ENCODE measurements at places on chromosomes 12 and 14.
A peak's percentile ranks its signal among the peaks of the same experiment; 100 is the strongest.

- DNase-seq = no peak
These were observed 9.0 kb upstream of the NOVA1 start for GRCh38 chr14:26606729-26607312.

DNA sequence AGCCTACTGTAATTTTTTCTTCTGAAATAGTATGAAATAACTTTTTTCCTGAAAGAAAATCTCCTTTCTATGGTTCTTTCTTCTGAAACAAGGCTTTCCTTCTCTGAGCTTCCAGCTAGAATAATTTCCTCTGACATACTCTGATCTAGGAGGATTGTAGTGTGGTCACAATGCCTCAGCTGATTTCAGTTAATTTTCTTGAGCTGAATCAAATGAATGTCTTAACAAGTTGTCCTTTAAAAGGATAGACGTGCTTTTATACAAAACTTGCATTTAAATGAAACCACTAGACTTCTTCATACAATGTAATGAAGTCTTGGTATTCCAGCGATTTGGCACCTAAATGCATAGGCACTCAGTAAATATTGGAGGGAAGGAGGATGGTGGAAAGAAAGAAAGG, 94.4 kb downstream of the BICD1 start:
- DNase-seq = no peak

GRCh38 chr12:1147821-1148220, 156.8 kb downstream of the ERC1 start:
- no peak for DNase-seq

- DNase-seq = no peak
These were observed 95.8 kb downstream of the TMTC3 start for GRCh38 chr12:88237954-88238353.

- DNase-seq = no peak
These were observed 13.6 kb downstream of the SNX6 start for GRCh38 chr14:34616360-34616759.

DNA sequence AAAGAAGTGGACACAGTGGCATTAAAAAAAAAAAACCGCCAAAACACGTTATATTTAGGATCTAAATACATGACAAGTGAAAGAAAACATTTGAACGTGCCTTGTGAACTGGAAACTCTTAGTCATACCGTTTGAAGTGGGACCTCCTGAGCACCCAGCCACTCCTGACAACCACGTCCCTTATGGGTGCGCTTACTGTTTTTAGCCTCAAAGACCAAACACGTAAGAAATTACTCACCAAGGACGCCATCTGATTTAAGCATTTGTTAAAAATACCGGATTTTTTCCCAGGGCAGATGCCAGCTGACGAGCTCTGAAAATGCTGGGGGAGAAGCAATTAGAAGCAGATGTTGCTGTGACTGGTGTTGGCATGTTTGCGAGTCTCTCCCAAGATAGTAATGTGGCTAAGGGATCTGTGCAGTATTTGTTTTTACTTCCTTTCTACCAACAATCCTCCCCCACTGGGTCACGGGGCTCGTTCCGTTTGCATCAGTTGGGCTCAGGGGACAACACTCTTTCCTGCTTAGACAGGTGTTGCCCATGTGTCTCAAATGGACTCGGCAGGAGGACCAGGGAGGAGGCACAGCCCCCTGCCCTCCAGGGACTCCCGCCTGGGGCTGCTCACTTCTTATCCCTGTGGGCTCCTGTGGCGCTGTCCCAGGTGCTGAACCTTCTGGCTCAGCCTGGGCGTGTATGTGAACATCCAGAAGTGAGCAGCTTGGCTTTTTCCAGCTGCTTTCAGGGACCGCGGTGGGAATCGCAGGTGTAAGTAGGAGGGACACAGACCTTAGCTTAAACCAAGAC, 101.0 kb downstream of the BEGAIN start:
- DNase-seq = peak; percentile 27

- no peak for DNase-seq
These were observed 142.5 kb upstream of the ARID2 start for GRCh38 chr12:45587012-45587411.

DNA sequence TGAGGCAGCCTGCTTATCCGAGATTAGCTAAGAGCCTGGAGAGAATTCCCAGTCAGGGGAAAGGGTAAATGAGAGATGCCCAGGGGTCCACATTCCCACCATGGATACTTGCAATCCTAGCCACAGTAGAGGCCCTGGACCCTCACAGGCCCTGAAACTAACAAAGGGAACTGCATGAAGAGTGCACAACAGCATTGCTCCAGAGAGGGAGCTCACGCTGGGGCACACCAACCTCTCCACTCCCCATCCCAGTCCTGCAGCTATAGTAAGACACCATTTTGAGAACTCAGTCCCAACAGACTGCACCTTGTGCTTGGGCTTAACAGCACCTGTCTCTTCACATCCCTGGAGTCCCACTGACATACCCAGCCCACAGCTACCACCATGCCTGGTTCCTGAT, 30.5 kb downstream of the CEP83 start:
- no peak for DNase-seq

DNA sequence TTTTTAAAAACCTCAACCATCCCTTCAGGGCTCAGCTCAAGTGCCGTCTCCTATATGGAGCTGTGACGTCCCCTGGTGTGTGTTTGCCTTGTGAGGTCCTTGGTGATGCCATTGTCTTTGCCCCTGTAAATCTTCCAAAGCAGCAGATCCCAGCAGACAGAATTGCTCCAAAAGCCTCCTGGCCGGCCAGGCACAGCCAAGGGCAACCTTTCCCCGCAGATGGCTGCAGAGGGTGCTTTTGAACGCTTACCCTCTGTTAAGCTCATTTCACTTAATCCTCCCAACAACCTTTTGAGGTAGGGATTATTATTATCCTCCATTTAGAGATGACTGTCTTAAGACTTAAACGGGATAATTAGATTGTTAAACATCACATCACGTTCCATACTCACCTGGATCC, 51.4 kb downstream of the RFX4 start:
- no peak for DNase-seq

DNA sequence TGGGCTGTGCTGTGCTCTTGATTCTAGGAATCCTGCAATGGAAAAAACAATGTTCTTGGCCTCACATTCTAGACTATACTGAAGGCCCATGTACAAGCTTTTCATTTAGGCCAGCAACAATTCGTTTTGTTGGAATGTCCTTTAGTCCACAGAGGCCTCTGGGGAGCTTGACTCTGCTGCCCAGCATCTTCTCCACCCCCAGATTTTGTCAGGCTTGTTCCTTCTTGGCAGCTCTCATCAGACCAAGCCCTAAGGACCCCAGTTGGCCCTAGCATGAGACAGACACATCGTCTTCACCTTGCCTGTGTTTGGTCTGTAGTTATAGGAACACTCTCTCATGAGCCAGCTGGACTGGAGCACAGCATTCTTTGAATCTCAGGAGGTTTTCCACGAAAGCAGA, 300.1 kb downstream of the VRK1 start:
- no peak for DNase-seq

DNA sequence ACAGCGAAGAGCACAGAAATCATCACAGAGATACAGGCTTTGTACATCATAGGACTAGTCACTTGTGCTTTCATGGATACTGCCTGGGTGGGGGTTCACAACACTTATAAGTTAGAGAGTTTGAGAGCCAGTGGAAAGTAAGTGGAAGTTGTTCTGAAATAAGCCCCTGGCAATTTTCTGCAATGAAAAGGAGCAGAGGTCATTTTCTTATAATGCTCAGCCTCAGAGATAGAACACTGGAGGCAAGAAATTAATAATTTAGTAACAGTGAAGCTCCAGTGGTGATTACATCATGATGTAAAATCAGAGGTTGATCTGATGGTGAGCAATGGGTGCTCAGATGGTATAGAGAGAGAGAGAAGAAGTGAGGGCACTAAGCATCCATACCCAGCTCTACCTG, 5.8 kb downstream of the KRT6A start:
- no peak for DNase-seq

DNA sequence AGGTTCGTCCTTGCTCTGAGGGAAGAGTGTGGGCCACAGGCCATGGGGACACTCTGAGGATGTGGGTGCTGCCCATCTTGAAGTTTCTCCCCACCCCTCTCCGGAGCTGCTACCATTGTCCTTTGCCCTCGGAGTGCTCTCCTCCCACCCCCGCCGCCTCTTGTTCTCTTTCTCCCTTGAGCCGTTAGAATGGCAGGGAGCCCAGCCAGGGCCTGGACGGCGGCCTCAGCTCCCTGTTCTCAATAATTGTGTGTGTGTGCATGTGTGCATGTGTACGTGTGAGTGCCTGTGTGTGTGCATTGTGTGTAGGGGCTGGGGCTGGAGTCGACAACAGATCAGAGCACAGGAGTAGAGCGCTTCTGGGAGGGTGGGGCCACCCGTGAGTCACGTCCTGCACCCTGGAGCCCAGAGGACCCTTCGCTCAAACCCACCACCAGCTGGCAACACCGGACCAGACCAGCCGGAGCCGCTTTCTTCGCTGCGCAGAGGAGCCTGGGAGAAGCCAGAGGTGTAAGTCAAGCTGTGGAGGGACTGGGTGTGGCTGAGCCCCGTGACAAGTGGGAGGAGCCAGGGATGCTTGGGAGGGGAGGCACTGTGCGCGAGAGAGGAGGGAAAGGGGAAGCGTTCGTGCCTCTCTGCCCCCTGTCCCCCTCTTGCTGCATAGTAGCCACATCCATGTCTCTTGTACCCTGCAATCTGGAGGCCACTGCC, 25.9 kb upstream of the KCNA5 start:
- DNase-seq = no peak

- no peak for DNase-seq
These were observed 157.4 kb downstream of the KIF26A start for GRCh38 chr14:104295681-104296387.

- DNase-seq = no peak
These were observed 95.9 kb upstream of the DDHD1 start for GRCh38 chr14:53249059-53249458.

GRCh38 chr14:54338696-54339317, 58.0 kb upstream of the CDKN3 start:
- DNase-seq = no peak

- DNase-seq = peak; percentile 32
These were observed at the start of gene POU6F1 for GRCh38 chr12:51217968-51218606. POU6F1 (minus strand) TSS chr12:51218062; CDS start chr12:51206836, 11,226 bp downstream.

DNA sequence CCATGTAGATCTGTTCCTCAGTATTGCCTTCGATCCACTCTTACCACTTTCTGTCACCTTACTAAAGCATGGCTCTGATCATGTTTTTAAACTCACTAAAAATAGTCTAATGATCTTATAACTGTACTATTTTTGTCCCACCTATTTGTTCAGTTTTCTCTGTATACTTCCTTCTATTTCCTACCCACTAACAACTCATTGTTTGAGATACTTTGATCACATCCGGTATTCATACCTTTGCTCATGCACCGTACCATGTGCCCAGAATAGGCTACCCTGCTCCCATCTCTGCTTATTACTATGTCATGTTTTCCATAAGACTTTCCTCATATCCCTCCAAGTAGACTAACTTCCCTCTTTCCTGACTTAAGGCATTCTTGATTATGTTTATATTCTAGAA, 128.6 kb downstream of the MED13L start:
- DNase-seq = no peak

DNA sequence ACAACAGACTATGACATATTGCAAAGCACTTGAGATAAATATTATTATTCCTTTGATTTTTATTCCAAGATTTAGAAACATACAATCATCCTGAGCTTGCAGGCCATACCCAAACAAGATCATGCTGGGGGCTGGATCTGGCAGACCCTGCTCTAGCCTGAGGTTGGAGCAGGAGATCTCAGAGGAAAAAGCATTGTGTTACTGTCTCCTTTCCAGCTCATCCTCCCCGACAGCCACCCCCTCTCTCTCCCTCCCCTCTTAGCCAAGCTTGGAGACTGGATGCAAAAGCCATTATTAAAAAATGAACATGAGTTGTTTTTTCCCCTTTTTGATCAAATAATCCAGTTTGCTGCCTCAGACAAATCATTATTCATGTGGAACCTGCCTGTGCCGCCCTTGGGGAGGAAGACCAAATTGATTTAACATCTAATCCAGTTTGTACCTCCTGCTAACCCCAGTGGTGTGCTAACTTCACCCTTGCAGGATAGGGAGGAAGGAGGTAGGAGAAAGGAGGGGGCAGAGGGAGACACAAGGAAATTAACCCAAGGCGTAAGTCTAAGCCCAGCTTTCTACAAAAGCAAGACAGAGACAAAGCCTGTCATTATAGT, 565.8 kb upstream of the TBX3 start:
- no peak for DNase-seq

GRCh38 chr12:112328456-112329124, 53.6 kb downstream of the HECTD4 start:
- DNase-seq = no peak

DNA sequence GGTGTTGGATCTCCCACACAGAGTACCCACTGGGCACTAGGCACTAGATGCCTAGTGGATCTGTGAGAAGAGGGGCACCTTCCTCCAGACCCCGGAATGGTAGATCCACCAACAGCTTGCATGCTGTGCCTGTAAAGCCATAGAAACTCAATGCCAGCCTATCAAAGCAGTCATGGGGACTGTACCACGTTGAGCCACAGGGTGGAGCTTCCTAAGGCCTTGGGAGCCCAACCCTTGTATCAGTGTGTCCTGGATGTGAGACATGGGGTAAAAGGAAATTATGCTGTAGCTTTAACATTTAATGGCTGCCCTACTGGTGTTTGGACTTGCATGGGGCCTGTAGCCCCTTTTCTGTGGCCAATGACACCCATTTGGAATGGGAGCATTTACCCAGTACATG, 1024.9 kb downstream of the TMEM121 start:
- no peak for DNase-seq

- DNase-seq = no peak
These were observed 3.2 kb downstream of the DACT1 start for GRCh38 chr14:58640959-58641358.

DNA sequence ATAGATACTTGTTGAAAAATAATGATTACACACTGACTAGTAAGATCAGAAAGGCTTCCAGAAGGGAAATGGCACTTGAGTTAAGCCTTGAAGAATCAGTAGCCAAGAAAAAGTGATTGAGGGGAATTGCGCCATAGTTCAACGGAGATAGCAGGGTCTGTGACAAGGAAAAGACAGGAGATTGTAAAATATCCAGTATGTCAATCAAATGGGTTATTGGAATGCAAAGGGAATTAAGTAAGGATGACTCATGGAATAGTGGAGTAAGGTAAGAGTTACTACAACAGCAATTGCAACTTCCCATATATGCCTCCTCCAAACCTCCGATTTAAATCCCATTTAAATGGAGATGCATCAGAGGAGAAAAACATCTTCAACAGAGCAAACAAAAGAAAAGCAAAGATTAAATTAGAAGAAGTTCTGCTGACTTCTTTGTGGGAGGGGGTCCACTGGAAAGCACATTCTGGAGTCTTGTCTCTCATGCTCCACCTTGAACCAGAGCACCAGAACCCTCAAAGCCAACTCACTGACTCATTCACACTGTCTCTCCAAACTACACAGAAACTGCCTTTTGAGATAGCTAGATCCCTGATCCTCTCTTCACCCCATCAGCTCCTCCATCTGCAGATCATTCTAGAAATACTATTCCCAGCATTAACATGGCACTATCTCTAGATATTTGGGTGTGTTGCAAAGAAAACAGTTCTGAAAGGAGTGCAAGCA, 138.2 kb downstream of the NUAK1 start:
- no peak for DNase-seq

DNA sequence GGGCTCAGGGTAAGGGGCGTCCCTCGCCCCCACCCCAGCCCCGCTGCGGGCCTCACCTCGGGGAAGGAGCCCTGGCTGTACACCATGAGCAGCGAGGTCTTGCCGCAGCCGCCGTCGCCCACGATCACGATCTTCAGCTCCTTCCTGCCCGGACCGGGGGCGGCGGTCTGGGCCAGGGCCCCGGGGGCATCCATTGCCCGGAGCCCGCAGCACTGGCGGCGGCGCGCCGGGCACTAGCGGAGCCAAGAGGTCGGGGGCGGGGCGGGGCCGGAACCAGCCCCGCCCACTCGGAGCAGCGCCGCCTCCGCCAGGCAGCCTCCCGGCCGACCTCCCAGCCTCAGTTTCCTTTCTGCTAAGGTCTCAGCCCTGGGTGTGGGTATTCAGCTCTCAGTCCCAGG, at the start of gene RHOF:
Gene RHOF, minus strand, starts transcription at position 249 of the 398 bp plus-strand sequence. Its CDS starts 55 bp downstream, at position 194.
- DNase-seq = no peak
